ENCODE measurements at places on chromosomes 1 and 21.

GRCh38 chr1:25661043-25661815 is 44.6 kb downstream of the MAN1C1 start:
- DNase-seq: no peak

GRCh38 chr1:48532976-48533375 is 61.0 kb upstream of the SPATA6 start:
- DNase-seq: no peak

DNA sequence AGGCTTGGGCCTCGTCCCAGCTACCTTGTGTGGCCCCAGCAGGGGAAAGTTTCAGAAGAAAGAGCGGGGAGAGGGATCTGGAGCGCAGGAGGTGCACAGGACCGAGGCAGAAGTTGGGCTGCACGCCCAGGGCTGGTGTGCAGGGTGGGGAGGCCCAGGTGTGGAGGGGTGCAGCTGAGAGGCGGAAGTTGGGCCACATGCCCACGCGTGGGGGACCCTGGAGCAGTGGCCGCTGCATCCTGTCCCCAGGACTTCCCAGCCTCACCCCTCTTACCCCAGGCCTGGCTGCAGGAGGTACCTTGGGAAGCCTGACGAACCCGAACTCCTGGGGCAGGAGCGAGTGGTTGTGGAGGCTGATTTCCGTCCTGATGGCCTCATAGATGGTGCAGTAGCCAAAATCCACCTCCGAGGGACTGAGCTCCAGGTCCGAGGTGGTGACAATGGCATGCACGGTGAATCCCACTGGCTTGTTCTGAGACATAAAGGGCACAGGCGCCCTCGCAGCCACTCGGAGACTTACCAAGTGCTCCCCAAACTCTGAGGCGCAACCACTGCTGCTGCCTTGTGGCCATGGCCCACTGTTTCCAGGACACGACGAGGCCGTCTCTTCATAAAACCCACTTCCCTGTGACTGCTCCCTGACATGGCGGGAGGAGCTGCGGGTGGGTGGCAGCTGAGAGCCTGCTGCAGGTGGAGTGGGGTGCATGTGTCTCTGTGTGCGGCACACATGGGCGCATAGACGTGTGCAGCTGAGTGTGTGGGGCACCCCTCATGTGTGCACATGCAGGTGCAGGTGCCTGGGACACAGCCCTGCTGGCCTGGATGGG is 20.4 kb upstream of the TMEM52 start:
- no peak for DNase-seq

DNA sequence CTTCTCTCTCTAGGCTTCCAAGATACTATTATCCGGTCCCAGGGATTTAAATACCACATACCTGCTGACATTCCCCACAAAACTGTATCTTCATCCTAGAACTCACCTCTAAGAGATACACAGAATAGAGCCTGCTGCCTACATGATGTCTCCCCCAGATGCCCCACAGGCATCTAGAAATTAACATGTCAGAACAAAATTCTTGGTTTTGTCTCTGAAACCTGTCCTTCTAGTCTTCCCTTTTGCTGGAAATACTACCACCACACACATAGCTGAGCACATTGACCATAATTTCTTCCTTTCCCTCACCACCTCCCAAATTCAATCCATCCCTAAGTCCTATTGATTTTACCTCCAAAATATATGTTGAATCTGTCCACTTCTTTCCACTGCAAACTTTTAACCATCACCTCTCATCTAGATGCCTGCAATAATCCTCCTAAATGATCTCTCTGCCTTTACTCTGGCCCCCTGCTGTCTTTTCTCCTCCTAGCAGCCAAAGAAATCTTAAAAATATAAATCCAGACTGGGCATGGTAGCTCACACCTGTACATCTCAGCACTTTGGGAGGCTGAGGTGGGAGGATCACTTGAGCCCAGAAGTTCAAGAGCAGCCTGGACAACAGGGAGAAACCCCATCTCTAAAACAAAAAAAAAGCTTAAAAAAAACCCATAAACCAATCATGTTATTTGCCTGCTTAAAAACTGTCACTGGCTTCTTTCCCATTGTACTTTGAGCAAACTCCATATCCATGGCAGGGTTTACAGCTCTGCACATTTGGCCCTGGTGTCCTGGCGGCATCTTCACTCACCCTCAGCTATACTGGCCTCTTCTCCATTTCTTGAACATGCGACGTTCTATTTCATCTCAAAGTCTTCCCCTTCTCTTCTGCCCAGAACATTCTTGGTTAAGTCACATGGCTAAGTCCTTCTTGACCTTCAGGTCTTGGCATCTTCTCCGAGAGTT is 6.2 kb upstream of the FAM76A start:
- no peak for DNase-seq

All from C1 segment of cervical spinal cord (tissue), 14 donors.